Activated CD8-positive, alpha-beta memory T cell treated with anti-CD3 and anti-CD28 coated beads, Interleukin-2, amount 50 U/mL, for 48 hours (primary cell): ENCODE measurements at places on chromosomes 11 and 22.
A peak's percentile ranks its signal among the peaks of the same experiment; 100 is the strongest.

GRCh38 chr11:126392633-126393013 is 37.1 kb downstream of the ST3GAL4 start:
- no peak for DNase-seq

- DNase-seq, result no peak
Observed at GRCh38 chr11:48538991-48539390, 50.4 kb downstream of the OR4A47 start.

GRCh38 chr11:65217441-65218423 is 36.0 kb downstream of the CAPN1 start:
- peak; percentile 46 for DNase-seq

DNA sequence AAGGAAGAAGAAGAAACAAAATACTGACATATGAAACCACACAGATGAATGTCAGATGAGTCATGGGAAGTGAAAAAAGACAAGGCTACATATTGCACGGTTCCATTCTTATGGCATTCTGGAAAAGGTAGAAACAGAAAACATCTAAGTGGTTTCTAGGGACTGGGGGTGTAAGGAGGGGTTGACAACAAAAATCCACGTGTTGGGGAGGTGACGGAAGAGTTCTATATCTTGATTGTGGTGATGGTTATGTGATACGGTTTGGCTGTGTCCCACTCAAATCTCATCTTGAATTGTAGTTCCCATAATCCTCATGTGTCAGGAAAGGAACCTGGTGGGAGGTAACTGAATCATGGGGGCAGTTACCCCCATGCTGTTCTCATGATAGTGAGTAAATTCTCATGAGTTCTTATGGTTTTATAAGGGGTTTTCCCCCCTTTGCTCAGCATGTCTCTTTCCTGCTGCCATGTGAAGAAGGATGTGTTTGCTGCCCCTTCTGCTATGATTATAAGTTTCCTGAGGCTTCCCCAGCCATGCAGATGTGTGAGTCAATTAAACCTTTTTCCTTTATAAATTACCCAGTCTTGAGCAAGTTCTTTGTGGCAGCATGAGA is 6.4 kb upstream of the ARFGAP3 start:
- no peak for DNase-seq

- DNase-seq, result no peak
Observed at GRCh38 chr11:130854483-130854882, 61.8 kb downstream of the SNX19 start.

- DNase-seq, result no peak
Observed at GRCh38 chr11:65169164-65169641, 830 bp upstream of the SPDYC start.

- DNase-seq, result no peak
Observed at GRCh38 chr11:1109918-1110705, 35.4 kb downstream of the MUC2 start.

- no peak for DNase-seq
Observed at GRCh38 chr11:74142624-74143023, 28.2 kb downstream of the C2CD3 start.

DNA sequence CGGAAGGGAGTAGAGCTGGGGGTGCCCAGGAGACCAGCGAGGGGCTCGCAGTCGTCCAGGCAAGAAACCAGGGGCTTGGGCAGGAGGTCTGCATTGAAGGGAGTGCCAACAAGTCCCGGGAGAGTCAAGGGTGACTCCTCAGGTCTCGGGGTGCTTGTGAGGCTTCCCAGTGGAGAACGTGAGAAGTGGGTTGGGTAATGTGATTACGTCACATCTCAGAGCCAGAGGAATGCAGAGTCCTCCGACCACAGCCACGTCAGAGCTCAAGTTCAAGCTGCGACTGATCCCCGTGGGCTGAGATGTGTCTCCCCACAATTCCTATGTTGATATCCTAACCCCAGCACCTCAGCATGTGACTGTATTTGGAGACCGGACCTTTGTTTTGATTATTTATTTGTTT is 89.7 kb upstream of the SHANK2 start:
- DNase-seq, result no peak

- no peak for DNase-seq
Observed at GRCh38 chr11:92830377-92831155, 138.9 kb upstream of the MTNR1B start.

DNA sequence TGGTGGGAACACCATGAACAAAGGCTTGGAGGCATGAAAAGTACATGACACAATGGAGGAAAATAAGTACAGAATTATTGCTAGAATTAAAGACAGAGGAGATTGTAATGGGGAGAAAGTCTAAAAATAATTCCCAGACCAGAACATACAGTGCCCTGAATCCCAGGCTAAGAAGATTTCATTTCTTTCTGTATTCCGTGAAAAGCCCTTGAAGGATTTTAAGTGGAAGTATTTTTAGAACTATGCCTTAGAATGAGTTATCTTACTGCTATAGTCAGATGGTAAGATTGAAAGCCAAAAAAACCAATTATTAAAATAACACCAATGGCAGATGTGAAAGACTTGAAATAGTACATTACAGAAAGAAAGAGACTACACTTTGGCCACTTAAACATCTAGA is 36.1 kb upstream of the SLC5A12 start:
- no peak for DNase-seq

GRCh38 chr22:40534379-40535188 is 101.9 kb downstream of the MRTFA start:
- DNase-seq, result no peak

GRCh38 chr11:106872246-106872645 is 146.0 kb downstream of the GUCY1A2 start:
- DNase-seq, result no peak

GRCh38 chr11:3231851-3232744 is at the start of gene MRGPRE:
TSS of gene MRGPRE (minus strand) at chr11:3232417. CDS start at chr11:3228799, 3,618 bp downstream.
- no peak for DNase-seq

DNA sequence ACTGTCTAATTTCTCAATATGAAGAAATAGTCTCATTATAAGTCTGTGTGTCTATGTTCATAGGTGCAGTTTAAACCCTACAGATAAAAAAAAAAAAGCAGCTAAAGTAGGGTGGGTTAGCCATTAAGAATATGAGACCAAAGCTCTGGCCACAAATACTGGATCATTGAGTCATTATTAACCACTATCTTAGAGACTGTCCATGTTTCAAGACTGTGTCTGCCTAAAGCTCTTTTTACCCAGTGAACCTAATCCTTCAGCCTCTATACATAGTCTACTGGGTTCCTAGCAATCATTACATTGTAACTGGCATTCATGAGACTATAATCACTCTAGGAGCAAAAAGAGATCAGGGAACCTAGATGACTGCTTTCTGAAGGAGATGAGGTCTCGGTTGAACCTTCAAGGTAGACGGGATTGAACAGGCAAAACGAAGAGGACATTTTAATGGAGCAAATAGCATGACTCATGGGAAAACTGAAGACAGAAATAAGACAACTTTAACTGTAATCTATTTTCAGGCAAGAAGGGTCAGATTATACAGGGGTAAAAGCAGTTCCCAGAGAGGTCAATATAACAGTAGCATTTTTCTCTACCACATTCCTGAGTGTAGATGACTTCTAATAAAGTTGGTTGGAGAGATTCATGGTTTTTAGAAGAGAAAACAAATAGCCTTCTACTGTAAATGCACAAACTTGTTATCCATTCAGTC is 64.0 kb upstream of the FIBIN start:
- DNase-seq, result no peak

DNA sequence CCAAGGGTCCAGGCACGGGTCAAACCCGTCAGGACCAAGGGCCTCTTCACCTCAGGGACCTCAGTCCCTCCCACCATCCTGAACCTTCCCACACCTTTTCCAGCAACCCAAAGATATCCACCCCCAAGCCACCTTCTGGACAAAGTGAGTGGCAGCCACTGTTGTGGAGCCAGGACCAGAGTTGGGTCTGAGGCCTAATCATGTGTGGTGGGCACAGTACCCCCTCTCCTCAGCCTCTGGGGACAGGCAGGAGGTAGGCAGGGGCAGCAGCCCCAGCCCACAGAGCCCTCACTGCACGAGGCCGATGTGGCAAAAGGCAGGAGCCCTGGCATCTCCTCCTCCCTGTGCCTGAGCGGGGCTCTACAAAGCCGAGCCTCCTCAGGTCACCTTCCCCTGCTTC is 2.5 kb downstream of the KCNJ11 start:
- DNase-seq, result no peak

DNA sequence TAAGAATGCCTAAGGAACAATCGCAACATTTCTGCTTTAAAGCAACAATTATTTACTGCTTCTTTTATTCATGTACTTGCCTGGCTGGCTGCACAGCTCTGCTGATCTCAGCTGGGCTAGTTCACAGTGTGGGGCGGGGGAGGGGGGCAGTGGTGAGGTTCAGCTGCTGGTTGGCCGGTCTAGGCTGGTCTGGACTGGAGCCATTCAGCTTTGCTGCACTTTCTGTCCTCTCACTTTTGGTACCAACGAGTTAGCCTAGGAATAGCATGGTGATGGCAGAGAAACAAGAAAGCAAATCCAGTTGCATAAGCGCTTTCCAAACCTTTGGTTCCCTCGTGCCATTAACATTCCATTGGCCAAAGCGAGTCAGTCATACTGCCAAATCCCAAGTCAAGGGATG is 16.0 kb upstream of the MIF start:
- no peak for DNase-seq

DNA sequence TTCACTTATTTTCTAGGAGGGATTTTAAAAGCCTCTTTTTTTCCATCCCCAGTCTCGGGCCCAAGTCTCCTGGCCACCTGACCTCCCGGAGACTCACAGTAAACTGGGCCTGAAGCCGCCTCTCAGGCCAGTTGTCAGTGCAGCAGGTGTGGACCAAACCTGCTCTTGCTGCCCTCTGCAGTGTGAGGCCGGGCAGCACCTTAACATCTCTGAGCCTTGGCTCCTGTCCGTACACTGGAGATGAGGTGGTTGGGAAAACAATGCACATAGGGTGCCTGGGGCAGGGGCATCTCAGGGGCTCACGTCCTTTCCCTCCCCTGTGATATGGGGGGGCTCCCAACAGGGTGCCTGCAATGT is 45.1 kb downstream of the PHF21B start:
- DNase-seq, result no peak

- no peak for DNase-seq
Observed at GRCh38 chr11:27281740-27282590, 81.0 kb downstream of the CCDC34 start.

DNA sequence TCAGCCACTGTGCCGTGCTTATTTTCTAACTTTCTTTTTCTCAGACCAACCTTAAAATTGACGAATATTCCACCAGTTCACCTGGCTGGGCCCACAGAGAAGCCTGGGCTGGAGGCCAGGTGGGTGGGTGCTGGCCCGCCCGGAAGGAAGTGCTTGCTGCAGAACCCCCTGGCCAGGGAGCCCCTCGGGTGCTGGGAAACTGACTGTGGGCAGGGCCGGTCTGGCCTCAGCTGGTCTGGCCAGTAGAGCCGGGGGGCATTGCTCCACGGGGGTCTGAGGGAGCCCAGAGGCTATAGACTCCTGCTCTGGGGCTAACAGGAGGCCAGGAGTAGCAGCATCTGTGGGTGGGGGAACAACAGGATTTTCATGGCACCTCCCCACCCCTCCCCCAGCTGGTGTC is 6.8 kb upstream of the CHID1 start:
- DNase-seq, result no peak

DNA sequence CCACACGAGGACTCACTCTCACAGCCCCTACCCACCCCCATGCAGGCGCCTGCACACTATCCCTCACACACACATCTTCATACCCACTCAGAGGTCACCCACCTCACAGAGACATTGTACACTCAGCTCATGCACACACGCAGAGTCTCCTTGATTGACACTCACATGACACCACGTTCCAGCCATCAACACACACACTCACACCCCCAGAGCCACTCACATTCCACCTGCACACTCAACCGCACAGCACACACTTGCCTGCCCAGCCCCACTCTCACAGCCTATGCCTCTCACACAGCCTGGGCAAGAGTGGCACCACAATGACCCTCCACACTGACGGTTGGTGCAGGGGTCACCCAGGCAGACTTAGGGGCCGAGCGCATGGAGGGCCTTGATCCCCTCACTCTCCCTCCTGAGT is 2.2 kb downstream of the SPI1 start:
- no peak for DNase-seq

- no peak for DNase-seq
Observed at GRCh38 chr11:1516273-1517067, 29.9 kb upstream of the MOB2 start.

GRCh38 chr11:19843079-19843478 is 130.4 kb downstream of the NAV2 start:
- no peak for DNase-seq

DNA sequence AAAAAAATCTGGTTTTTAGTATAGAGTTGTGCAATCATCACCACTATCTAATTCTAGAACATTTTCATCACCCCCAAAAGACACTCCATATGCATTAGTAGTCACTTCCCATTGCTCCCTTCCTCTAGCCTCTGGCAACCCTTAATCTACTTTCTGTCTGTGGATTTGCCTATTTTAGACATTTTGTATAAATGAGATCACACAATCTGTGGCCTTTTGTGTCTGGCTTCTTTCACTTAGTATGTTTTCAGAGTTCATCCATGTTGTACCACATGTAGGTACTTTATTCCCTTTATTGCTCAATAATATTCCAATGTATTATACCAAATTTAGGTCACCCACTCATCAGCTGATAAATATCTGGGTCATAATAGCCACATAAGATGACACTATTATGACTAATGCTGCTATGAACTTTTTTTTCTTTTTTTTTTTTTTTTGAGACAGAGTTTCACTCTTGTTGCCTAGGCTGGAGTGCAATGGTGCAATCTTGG is 67.5 kb upstream of the SCUBE2 start:
- no peak for DNase-seq

DNA sequence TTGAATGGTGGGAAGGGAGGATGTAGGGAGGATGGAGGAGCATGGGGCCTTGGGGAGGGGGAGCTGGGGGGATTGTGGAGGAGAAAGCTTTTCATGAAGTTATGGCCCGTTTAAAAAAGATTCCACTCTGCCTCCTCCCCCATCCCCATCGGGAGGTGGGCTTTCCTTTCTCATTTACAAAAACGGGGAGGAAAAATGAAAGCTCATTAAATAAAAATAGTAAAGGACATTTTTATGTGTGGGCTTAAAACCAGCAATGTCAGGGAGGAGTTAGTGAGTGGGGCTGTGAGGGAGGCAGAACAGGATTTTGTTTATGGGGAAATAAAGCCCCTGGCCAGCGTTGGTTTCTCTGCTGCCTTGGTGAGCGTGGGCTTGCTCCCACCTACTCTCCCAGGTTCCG is 83.2 kb downstream of the ZBTB16 start:
- no peak for DNase-seq

DNA sequence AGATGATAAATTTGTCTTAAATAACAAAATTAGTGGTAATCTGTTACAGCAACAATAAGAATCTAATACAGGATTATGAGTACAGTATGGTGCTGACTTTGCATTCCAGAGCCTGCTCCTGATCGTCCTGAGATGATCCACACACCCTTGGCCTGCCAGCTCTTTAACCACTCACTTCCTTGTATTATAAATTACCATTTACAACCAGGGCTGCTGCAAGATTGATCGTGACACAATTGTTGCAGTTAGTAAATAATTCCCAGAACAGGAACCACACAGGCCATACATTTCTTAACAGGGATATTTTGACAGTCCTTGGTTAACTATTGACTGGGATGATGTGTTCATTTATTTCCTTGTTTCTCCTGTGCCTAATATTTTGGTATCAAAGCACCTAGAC is 3.8 kb upstream of the CBLIF start:
- DNase-seq, result no peak
